ENCODE measurements at places on chromosomes 11 and 22. TPM values are rescaled to one million over a fixed set of nuclear protein-coding genes. Genes with fewer than 3 reads are reported as not detected.

The MS4A7 gene
- not detected for total RNA-seq

The C11orf16 gene
- not detected for total RNA-seq

DNA sequence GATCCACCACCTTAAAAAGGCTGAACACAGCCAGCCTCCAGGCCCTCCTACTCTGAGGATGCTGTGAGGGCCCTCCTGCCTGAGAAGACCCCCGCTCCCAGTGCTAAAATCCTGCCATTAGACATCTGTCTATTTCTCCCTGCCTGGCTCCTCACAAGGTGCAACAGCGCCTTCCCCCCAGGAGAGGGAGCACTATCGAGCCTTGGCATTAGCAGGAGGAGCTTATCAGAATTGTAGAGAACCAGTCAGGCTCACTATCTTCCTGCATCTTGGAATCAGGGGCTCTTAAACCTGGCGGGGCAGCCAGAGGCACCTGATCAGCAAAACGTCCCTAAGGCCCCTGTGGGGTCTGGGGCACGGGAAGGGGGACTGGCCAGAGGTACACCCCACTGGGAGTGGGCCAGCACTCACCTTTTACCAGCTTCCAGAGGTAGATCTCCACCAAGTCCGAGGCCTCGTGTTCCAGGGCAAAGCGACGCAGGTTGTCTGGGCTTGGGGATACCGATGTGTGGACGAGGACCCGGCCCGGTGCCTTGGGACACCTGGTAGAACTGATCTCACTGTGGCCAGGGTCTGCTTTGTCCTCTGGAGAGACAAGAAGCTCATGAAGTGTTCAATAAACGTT, 28.7 kb downstream of the CHRDL2 start:
- peak; percentile 80 for DNase-seq

- no peak for DNase-seq
These were observed 10.3 kb downstream of the ZNF280B start for GRCh38 chr22:22498267-22498666.

The MPPED1 gene
- total RNA-seq: 0.18 TPM

All from endothelial cell (in vitro differentiated cells).